ENCODE measurements at places on chromosomes 1 and 21.

GRCh38 chr1:63718541-63718970, 55.3 kb upstream of the ROR1 start:
- DNase-seq: no peak

DNA sequence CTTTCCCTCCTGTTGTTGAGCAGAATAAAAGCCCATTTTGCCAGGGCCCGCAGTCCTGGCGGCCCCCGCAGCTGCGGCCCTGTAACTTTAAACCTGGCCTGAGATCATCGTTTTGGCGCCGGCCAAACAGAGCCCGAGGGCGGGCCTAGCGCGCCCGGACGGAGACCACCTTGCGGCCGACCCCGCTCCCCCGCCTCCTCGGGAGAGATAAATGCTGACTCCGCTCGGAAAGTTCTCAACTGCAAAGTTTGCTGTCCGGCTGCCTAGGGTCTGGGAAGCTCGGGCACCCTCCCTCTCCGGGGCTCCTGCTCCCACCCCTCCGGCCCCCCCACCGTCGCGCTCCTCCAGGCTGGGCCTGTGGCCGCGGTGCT, at the start of gene PDPN:
Gene PDPN, plus strand, starts transcription at position 238 of the 371 bp plus-strand sequence. CDS start 202 bp downstream, outside the sequence.
- DNase-seq: no peak

GRCh38 chr1:193402977-193403376, 216.6 kb upstream of the B3GALT2 start:
- DNase-seq: no peak

DNA sequence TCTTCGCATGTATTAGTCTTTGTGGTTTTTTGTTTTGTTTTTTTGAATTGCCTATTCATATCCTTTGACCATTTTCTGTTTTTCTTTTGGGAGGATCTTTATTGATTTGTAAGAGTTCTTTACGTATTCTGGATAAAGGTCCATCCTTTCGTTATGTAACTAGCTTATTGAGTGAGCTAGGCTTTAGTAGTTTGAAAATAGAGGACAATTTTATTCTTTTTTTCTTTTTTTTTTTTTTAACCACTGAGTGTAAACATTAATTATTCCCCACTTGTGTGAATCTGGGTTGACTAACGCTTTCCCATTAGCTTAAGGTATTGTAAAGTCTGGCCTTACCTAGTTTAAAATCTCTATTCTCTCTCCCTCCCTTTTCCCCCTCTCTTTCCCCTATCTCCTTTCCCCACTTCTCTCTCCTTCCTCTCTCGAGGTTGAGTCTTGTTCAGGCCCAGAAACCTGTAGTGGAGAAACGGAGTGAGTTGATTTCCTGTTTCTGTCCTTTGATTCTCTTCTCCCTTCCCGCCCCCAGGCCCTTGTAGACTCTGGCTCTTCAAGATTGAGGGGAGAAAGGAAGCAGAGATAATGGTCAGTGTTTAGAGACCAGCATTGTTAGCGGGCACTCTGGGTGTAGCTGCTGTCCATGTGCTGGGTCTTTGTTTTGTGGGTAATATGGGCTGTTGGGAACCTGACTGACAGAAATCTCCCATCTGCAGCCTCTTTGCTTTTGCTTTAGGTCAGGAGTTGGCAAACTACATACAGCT, 1.5 kb downstream of the MORC3 start:
- DNase-seq: no peak

DNA sequence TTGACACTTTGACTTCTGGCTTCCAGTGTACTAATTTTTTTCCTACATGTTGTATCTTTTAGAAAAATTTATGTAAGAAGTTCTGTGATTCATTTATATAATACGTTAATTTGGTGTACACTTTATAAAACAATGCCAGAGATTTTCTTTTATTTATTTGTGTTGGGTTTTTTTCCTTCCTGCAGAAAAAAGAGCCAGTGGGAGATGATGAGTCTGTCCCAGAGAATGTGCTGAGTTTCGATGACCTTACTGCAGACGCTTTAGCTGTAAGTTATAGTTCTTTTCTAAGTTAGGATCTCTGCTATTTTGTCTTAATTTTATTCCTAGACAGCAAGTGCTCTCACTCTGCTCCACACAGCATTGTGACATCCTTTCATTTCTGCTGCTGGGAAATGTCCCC, 14.4 kb downstream of the SARS1 start:
- no peak for DNase-seq

- DNase-seq: no peak
Measured at GRCh38 chr1:26412180-26412840, 1.7 kb downstream of the LIN28A start.

DNA sequence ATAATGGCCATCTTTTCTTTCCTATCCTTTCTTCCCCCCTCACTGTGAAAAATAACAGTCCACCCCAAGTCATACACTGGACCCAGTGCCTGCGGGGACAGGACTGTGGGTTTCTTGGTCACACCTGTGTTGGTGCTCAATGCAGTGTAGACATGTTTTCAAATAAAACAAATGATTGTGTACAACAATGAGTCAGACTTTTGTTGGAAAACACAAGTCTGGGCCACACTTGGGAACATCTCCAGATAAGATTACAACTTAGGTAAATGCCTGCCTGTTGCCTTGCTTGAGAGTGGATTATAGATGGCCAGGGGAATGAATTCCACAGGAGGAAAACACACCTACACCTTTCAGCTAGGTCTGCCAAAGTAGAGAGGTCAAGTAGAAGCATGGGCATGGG, 34.1 kb downstream of the PDPN start:
- DNase-seq: no peak

DNA sequence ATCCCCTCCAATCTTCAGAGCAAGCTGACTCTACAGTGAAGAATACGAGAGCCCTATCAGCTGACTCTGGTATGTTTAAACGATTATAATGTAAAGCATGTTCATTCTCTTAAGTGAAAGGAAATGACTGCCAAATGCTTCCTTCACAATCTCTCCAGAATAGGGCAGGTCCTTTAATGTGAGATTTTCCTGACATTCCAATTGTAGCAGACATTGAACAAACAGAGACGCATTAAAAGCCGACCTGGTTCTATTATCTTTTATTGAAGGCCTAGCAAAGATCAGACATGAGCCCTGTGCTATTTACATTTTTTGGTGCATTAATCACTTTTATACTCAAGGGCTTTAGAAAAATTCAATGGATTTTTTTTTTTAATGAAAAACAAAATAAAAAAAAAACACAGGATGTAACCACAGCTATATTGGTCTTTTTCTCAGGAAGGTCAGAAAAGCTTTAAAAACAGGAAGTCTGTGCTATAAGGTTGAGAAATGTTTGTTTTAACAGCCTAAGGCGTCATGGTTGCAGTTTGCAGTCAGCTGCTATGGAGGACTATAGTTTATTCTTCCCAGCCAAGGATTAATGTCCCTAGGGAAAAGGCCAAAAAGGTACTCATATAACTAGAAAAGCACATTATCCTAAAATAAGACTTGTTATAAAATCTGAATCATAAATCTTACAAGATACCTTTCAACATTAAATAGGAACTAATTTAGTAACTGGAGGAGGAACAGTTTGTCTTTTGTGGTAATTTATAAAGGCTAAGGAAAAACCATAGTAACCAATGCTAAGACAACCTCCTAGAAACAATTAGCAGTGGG, 104.8 kb downstream of the RERE start:
- DNase-seq: no peak

GRCh38 chr1:221632072-221632471, 109.8 kb downstream of the DUSP10 start:
- no peak for DNase-seq

DNA sequence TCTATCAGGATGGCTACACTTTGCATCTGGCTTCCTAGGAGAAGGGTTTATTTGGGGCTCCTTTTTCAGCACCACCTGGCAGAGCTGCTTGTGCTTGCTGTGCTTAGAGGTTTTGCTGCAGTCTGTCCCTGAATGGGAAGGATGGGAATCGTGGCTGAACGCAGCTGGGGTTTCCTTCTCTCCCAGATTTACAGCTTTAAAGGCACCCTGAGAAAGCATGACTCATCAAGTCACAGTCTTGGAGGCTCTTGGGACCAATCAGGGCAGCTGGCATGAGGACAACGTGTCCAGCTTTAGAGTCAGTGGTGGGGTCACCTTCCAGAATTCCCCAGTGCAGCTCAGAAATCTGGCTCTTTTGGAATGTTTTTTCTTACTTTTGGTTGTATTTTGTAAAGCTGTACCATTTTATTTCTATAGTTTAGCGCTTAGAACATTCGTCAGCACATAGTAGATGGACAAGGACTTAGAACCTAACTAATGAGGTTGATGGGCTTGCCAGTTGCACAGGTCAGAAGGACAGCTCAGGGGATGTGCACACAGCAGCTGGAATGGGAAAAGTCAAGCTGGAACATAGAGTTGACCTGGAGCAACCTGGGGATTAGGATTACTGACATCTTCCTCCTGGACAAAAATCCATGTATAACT, 222.6 kb downstream of the PRDM2 start:
- no peak for DNase-seq

GRCh38 chr1:229228522-229228921, 42.4 kb upstream of the RAB4A start:
- no peak for DNase-seq

DNA sequence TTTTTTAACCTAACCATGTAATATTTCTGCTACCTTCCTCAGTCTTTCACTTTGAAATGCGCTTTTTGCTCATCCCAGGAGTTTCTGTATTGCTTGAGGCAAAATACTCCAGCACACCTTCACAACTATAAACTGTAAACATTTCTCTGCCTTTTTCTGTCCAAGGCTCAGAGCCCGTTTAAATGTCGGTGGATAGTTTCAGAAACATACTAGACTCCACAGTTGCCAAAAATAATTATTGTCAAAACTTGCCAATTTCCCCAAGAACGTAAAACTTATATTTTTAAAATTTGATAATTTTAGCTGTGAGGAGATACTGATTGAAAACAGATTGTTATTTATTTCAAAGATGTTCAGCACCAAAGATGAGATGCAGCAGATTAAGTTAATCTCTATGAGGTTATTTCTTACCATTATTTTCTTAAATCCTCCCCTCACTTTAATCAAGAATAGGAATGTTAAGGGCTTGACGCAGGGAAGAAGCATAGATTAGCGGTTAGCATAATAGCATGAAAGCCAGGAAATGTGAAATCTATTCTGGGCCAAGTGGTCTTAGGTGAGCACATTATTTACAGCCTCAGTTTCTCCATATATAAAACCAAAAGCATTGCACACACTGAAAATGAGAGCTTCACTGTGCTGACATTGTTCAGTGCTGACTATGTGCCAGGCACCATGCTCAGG, 91.5 kb upstream of the ESRRG start:
- no peak for DNase-seq

GRCh38 chr1:208207388-208208131, 36.6 kb downstream of the PLXNA2 start:
- DNase-seq: no peak

DNA sequence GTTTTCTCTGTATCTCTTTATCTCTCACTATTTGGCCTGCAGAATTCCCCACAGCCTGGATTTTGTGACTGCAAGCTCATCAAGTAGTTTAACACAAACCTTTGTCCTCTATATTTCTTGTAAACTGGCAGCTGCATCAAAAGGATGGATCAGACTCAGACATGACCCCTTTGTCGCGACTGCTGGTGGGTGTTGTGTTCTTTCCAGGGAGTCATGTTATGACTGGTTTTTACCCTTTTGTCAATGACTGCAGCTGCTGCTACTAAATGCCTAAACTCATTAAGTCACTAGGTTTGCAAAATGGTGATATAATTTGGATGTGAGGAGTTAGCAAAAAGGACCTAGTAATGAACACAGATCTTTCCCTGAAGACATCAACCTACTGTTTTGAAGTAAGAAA, 10.2 kb upstream of the TOMM20 start:
- DNase-seq: no peak

DNA sequence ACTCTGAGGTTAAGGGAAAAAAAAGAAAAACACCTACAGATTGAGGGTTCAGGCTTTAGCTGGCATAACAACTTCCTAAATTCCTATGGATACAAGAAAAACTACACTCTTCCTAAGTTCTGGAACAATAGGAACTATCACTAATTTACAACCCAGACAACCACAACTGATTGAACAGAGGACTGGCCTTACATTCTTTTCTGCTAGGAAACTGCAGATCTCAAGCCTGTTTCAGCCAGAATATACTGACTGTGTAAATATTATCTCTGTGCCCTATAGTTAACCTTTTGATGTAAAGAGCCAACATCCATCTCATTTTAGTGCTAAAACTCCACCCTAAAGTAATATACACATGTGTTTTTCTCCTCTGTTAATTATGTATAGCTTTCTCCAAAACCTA, 1186.5 kb upstream of the TMPRSS15 start:
- no peak for DNase-seq

DNA sequence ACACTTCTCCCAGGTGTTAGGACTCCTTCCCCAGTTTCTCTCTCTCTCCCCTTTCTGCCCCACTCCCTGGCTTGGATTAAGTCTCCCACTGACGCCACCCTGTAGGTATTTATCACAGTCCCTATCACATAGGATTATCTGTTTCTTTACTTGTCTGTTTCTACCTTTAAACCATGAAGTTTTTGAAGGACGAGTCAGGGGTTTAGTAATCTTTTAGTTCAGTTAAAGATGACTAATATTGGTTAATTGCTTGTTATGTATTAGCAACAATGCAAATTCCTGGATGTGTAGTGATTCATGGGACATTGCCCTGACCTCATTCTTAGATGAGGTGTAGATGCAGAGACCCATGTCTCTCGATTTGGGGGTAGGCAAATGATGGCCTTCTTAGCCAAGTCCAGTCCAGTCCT, 6.4 kb downstream of the LAMC1 start:
- DNase-seq: no peak

DNA sequence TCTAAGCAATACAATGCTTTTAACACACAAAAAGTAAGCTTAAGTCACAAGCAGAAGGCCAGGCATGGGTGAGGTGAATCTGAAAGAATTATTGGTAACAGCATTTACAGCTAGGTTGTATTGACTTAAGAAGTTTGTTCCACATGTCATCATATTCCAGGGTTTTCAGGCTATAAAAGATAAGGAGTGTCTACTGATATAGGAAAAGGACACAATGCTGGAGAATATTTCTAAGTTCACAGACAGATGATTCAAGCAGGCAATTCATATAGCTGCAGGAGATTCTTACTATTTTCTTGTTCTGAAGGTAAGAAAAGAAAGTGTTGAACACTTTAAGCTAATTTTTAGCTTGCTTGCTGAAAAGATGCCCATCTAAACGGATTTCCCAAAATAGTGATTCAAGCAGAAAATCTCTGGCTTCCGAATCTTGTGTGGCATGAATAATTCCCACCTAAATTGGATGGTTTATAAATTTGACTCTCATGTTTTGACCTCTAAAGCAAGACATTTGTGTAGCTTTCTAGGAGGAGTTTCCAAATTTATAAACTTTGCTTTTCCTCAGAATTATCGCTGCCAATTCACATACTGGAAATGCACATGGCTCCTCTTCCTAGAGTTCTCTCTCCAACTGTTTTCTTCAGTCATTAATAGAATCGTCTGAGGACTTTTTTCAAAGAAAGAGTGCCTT, 95.6 kb upstream of the LBR start:
- no peak for DNase-seq

GRCh38 chr21:44778499-44778911, 23.1 kb downstream of the UBE2G2 start:
- DNase-seq: no peak

DNA sequence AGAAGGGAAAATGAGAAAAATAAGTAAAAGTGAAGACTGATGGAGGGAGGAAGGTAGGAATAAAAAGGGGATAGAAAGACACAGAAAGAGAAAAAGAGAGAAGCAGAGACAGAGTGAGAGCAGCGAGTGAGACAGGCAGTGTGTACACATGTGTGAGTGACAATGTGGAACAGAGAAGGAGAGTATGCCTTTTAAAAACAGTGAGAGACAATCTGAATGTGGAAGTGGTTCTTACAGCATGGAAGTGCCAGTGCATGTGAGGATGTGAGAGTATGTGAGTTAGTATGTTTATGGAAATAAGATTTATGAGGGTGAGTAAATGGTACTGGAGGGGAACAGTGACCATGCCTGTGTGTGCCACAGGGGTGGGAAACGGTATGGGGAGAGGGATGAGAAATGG, 1.2 kb downstream of the NEGR1 start:
- no peak for DNase-seq

GRCh38 chr1:6373961-6374720, 19.4 kb downstream of the ACOT7 start:
- no peak for DNase-seq

Measured in stimulated activated CD4-positive, alpha-beta T cell treated with anti-CD3 and anti-CD28 coated beads, Interleukin-15, amount 100 ng/mL, for 48 hours (primary cell).